Stimulated activated CD4-positive, alpha-beta T cell treated with anti-CD3 and anti-CD28 coated beads, Interleukin-4, amount 100 ng/mL, for 24 hours (primary cell): ENCODE measurements at places on chromosomes 4 and X.

DNA sequence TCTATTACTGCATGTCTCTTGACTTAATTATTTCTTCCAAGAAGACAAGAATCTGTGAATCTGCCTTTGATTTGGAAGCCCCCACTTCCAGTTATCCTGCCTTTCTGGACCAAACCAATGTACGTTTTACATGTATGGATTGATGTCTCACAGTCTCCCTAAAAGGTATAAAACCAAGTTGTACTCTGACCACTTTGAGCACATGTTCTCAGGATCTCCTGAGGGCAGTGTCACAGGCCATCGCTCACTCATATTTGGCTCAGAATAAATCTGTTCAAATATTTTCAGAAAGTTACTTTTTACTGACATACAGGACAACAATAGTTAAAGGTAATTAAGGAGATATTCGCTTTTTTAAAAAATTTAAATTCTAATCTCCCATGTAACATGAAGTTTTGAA is 188.6 kb upstream of the CPXCR1 start:
- DNase-seq: no peak

DNA sequence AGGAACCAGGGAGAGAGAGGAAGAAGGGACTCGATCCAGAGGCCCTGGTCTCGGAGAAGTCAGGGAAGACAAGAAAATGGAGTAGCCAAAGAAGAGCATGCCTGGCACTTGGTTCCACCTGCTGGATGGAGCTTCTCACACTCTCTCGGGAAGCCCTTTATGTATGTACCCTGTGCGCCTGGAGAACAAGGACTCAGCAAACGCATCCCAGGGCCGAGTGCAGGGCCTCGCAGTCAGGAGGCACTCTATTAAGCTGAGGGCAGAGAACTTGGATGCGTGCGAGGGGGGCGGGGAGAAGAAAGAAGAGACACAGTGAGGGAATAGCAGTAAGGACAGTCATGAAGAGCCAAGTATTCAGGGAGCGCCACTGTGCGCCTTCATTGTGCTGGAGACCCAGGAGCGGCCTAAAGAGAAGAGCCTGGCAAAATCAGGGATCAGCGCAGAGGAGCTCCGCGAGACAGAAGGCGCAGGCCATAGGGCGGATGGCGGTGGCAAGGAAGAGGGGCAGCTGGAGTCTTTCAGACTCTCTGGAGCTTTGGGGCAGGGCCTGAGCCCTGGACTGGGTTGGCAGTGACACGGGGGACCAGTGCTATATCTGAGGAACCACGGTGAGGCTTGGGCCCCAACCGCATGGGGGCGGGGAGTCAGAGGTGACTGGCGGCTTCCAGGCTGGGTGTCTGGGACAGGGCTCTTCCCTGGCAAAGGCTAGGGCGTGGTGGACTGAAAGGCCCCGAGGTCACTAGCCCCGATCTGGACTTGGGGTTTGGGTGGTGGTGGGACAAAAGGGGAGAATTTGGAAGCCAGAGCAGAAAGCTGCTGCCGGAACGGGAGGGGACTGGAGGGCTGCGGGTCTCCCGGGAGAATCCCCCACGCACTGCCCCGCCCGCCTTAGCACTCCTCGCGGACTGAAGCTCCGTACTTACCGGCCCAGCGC is 1.9 kb upstream of the SEPTIN6 start:
- DNase-seq: no peak

GRCh38 chrX:6849716-6850414 is 297.6 kb upstream of the STS start:
- no peak for DNase-seq

DNA sequence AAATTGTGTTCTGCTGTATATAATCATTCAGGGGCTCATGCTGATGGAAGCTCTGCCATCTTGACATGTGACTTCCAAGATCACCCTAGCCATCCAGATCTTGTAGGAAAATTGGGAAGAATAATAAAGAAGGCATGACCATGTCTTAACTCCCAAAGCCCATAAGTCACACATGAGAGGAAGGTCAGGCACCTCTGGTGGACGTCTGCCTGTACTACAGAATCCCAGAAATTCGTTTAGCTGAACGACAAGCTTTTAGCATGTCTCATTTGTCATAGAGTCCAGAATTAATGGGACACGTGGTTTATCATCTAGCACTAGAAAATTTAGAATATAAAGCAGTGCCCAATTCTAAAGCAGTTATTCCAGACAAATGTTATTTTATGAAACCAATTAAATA is 212.7 kb downstream of the CENPC start:
- no peak for DNase-seq

DNA sequence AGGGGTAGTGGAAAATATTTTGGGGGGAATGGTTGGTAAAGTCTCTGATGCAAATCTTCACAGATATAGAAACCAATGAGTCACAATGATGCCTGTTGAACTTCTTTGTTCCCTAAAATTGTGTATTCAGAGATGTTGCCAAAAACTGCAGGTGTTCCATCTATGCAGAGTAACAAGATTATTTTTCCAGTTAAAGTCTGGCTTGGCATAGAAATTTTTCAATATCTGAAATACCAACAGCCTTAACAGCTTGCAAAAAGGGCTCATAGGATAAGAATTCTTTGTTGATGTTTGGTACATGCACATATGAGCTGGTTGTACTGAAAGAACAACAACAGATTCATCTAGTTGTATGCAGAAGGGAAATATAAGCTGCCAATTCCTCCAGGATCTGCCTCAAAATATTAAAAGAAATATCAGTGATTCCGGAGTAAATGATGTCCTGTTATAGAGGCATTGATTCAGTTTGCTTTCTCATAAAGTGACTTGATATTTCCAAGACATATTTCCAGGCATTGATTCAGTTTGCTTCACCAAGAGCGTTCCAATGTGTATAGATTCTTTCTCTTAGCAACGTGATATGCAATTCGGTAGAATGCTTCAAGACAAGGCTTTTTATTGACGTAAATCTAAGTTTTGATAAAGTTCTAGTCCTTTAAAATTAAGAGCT is 564.4 kb downstream of the TMA16 start:
- no peak for DNase-seq
